ENCODE measurements at places on chromosomes 16 and 17.
A peak's percentile ranks its signal among the peaks of the same experiment; 100 is the strongest.

- peaks cover 19% of the 10 kb centered on the region for H3K4me1 ChIP-seq
- peaks cover 49% of the 10 kb centered on the region for H3K27me3 ChIP-seq
- no peak within 1 kb of the TSS for H3K27ac ChIP-seq
- H3K4me3 ChIP-seq, result peak within 1 kb of the TSS; percentile 39
These were observed at the start of gene VAT1L for GRCh38 chr16:77788181-77789084. TSS of gene VAT1L (plus strand) at chr16:77788564. CDS start at chr16:77788683, 119 bp downstream.

DNA sequence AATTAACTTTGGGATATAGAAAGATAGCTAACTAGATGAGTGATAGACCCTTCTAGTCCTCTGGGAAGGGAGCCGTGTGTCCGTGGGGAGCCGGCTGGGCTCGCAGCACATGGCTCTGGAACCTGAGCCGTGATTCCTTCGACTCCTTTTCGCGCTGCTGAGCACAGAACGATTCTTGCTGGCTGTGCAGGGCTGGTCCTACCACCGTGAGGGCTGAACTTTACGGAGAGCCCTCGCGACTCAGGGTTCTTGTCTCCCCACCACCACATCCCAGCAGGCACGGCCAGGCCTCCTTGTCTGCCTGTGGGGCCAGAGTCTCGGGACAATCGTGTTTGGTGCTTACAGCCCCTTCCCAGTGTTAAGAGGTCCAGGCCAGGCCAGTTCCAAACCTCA, 13.8 kb upstream of the TCF25 start:
- no peak overlapping the region for H3K4me3 ChIP-seq
- no peaks in the 10 kb centered on the region for H3K36me3 ChIP-seq
- H3K27me3 ChIP-seq, result no peaks in the 10 kb centered on the region

GRCh38 chr17:72421128-72422092, 300.6 kb downstream of the SOX9 start:
- DNase-seq, result no peak
- H3K27ac ChIP-seq, result no peak overlapping the region
- H3K4me3 ChIP-seq, result no peak overlapping the region
- peaks cover 14% of the 10 kb centered on the region for H3K27me3 ChIP-seq

DNA sequence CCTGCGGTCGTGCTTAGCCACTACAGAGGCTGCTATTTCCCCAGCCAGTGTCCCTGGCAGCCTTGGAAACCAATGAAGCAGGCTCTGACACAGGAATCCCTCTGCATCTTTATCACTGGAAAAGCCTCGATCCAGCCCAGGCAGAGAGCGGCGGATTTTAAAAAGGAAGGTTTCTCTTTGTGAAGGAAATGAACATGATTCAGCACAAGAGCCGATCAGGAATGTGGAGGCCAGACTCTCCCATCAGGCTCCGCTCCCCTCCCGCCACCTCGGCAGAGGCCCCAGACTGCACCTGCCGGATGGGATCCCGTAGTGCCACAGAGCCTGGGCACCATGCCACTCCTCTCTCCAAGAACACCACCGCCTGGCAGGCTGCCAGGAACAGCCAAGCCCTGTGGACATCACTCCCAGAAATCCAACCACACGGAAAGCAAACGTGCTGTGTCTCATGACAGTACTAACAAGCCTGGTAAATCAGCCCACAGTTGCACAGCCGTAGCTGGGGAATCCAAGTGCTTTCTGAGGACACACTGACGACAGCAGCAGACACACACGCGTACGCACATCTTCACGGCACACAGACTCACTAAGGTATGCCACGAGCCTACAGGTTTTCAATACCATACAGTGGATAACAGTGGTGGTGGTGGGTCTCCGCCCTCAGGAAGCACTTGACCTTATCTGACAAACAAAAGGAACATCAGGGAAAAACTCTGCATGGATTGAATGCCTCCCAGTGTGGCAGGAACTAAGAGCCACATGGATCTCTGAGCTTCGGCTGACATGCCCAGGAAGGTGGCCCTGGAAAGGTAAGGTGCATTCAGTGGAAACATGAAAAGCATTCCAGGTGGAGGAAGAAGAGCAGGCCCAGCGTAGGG, 5.4 kb downstream of the LRRC75A start:
- no peak overlapping the region for H3K4me3 ChIP-seq
- DNase-seq, result no peak
- no peak overlapping the region for H3K27ac ChIP-seq
- peaks cover 22% of the 10 kb centered on the region for H3K4me1 ChIP-seq

- peaks cover 14% of the 10 kb centered on the region for H3K4me1 ChIP-seq
- H3K4me3 ChIP-seq, result no peak overlapping the region
- no peaks in the 10 kb centered on the region for H3K27me3 ChIP-seq
- DNase-seq, result no peak
- peaks cover 5% of the 10 kb centered on the region for H3K36me3 ChIP-seq
These were observed 219.1 kb downstream of the STX8 start for GRCh38 chr17:9356488-9356911.

- H3K27ac ChIP-seq, result peak overlapping the region; percentile 29
- no peak overlapping the region for H3K4me3 ChIP-seq
- no peaks in the 10 kb centered on the region for H3K36me3 ChIP-seq
- H3K27me3 ChIP-seq, result no peaks in the 10 kb centered on the region
- H3K4me1 ChIP-seq, result peaks cover 4% of the 10 kb centered on the region
These were observed 8.4 kb upstream of the GHDC start for GRCh38 chr17:42202696-42203095.

DNA sequence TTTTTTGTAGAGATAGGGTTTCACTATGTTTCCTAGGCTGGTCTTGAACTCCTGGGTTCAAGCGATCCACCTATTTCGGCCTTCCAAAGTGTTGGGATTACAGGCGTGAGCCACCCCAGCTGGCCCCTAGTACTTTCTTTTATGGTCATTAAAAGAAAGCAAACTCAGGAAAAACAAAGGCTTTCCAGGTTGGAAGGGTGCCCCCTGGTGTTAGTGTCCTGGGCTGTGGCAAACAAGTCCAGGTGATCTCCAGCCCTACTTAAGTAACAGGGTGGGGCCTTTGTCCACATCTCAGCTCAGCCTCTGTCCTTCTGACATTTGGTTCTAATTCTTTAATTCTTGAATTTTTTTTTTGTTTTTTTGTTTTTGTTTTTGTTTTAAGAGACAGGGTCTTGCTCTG, 6.9 kb downstream of the IGFBP4 start:
- no peaks in the 10 kb centered on the region for H3K36me3 ChIP-seq
- peaks cover 12% of the 10 kb centered on the region for H3K4me1 ChIP-seq
- H3K27ac ChIP-seq, result no peak overlapping the region
- no peaks in the 10 kb centered on the region for H3K27me3 ChIP-seq
- H3K4me3 ChIP-seq, result no peak overlapping the region

DNA sequence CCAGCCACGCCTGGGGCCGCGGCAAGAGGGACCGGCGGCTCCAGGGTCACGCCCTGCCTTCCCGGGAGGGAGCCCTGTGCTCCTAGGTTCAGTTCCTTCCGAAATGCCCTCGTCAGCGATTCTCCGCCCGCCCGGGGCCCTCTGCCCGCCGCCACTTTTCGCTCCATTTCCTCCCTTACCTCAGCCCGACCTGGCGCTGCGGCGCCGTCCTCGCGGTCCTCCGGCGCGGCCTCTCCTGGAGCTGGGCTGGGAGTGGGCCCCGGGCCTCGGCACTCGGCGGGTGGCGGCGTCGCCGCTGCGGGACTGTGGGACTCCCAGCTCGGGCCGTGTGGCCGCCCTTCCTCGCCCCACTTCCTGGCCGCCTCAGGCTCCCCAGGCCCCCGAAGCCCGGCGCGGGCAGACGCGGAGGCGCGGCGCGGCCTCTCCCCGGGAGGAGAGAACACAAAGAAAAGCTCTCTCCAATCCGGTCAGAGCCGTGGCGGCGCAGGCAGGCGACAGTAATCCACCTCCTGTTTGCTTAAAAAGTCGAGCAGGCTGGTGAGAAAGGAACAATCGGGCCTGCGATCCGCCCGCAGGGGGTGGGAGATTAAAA, 1.6 kb downstream of the BAHCC1 start:
- H3K4me1 ChIP-seq, result peaks cover 42% of the 10 kb centered on the region
- peak; percentile 50 for DNase-seq
- peaks cover 37% of the 10 kb centered on the region for H3K27me3 ChIP-seq
- H3K27ac ChIP-seq, result no peak overlapping the region
- peak overlapping the region; percentile 68 for H3K4me3 ChIP-seq

DNA sequence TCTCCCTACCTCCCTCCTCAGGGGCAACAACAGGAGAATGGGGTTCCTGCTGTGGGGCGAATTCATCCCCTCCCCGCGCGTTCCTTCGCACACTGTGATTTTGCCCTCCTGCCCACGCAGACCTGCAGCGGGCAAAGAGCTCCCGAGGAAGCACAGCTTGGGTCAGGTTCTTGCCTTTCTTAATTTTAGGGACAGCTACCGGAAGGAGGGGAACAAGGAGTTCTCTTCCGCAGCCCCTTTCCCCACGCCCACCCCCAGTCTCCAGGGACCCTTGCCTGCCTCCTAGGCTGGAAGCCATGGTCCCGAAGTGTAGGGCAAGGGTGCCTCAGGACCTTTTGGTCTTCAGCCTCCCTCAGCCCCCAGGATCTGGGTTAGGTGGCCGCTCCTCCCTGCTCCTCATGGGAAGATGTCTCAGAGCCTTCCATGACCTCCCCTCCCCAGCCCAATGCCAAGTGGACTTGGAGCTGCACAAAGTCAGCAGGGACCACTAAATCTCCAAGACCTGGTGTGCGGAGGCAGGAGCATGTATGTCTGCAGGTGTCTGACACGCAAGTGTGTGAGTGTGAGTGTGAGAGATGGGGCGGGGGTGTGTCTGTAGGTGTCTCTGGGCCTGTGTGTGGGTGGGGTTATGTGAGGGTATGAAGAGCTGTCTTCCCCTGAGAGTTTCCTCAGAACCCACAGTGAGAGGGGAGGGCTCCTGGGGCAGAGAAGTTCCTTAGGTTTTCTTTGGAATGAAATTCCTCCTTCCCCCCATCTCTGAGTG, 5.9 kb upstream of the LASP1NB start:
- peaks cover 18% of the 10 kb centered on the region for H3K4me1 ChIP-seq
- no peak overlapping the region for H3K4me3 ChIP-seq
- DNase-seq, result no peak
- peaks cover 12% of the 10 kb centered on the region for H3K36me3 ChIP-seq
- peak overlapping the region; percentile 16 for H3K27ac ChIP-seq
- no peaks in the 10 kb centered on the region for H3K27me3 ChIP-seq

GRCh38 chr17:8326511-8327302, 12.9 kb upstream of the ODF4 start:
- no peak overlapping the region for H3K27ac ChIP-seq
- peaks cover 2% of the 10 kb centered on the region for H3K36me3 ChIP-seq
- H3K4me3 ChIP-seq, result peak overlapping the region; percentile 79
- DNase-seq, result peak; percentile 19
- H3K27me3 ChIP-seq, result peaks cover 17% of the 10 kb centered on the region

DNA sequence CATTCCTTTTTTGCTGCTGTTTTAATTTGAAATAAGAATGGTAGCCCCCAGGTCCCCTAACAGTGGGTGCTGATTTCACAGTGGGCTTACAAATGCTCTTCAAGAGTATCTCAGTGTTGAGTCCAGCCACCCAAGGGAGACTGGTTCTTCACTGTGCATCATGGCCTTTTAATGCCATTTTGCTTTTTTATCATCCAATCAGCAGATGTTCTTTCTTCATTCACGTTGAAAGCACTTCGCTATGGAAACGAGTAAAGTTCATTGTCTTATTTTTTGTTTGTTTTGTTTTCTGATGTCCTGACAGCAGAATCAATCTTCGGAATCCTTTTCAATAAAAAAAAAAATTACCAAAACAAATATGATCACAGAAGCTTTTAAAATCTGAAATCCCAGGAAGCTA, 429.0 kb downstream of the MAF start:
- no peak overlapping the region for H3K27ac ChIP-seq
- peaks cover 9% of the 10 kb centered on the region for H3K4me1 ChIP-seq
- no peak for DNase-seq
- no peak overlapping the region for H3K4me3 ChIP-seq
- H3K27me3 ChIP-seq, result no peaks in the 10 kb centered on the region
- no peaks in the 10 kb centered on the region for H3K36me3 ChIP-seq

DNA sequence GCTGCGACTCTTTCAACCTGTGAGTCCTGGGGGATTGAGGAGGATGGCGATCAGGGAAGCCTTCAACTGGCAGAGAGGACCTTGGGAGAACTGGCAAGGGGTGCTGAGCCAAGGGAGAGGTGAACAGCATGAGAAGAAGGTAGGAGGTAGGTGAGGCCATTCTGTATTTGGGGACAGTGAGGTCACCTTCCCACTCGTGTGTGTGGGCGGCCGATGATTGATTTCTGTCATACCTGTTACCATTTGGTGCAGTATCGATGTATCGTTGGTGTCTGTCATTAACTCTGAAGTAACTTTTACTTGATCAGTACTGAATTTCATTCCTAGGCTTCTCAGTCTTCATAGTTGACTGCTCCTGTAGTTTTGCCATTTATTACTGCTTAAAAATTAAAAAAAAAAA, 3.8 kb downstream of the ARSG start:
- H3K4me1 ChIP-seq, result peaks cover 68% of the 10 kb centered on the region
- no peaks in the 10 kb centered on the region for H3K36me3 ChIP-seq
- H3K27ac ChIP-seq, result peak overlapping the region; percentile 74
- DNase-seq, result no peak
- H3K4me3 ChIP-seq, result peak overlapping the region; percentile 43

GRCh38 chr17:2403044-2403443, 2.2 kb upstream of the MNT start:
- H3K4me3 ChIP-seq, result peak overlapping the region; percentile 84
- H3K27ac ChIP-seq, result no peak overlapping the region
- peaks cover 24% of the 10 kb centered on the region for H3K4me1 ChIP-seq

- H3K4me3 ChIP-seq, result no peak overlapping the region
- no peaks in the 10 kb centered on the region for H3K27me3 ChIP-seq
- DNase-seq, result no peak
- H3K4me1 ChIP-seq, result peaks cover 77% of the 10 kb centered on the region
- H3K36me3 ChIP-seq, result no peaks in the 10 kb centered on the region
These were observed 46.6 kb upstream of the LCMT1 start for GRCh38 chr16:25064937-25065336.

- DNase-seq, result no peak
- H3K36me3 ChIP-seq, result peaks cover 63% of the 10 kb centered on the region
- H3K27ac ChIP-seq, result no peak overlapping the region
- H3K4me3 ChIP-seq, result no peak overlapping the region
These were observed 5.0 kb downstream of the MFSD11 start for GRCh38 chr17:76742958-76743357.

DNA sequence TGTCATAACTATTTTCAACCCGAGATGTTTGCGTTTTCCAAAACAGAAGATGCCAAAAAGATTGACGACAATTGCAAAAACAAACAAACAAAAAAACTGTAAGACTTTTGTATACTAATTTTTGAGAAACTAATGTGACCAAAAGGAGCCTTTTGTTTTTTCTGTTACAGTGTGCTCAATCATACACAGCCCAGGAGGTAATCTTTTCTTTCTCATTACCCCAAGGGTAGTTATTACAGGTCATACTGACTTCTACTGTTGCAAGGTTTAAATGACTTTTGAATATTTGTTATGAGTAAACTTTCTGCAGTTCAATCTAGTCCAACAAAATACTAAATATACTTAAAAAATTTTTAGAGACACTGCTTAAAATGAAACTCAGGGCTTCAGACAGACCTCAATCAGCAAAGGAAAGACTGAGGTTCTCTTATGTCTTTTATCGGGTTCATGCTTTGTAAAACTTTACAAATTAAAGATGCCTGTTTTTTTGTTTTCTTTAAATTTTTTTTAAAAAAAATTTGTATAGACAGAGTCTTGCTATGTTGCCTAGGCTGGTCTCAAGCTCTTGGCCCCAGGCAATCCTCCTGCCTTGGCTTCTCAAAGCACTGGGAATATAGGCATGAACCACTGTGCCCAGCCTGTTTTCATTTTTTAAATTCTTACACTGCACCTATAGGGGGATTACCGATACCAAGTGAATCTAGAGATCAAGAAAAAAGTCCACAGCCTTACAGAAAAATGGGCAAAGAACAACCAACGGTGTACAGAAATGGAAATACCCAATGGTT, 47.6 kb downstream of the SPOP start:
- no peak overlapping the region for H3K27ac ChIP-seq
- no peaks in the 10 kb centered on the region for H3K36me3 ChIP-seq
- H3K27me3 ChIP-seq, result no peaks in the 10 kb centered on the region
- H3K4me3 ChIP-seq, result no peak overlapping the region
- no peak for DNase-seq

All from naive thymus-derived CD8-positive, alpha-beta T cell (primary cell).